ENCODE measurements at places on chromosomes 16 and 17. TPM values are rescaled to one million over a fixed set of nuclear protein-coding genes. Genes with fewer than 3 reads are reported as not detected.

The MIEF2 gene
- 9.3 TPM for total RNA-seq

The TP53TG3D gene
- not detected for total RNA-seq

The RAD51D gene
- 12.9 TPM for total RNA-seq

The KRT40 gene
- total RNA-seq: not detected

The RND2 gene
- 0.66 TPM for total RNA-seq

The DPEP2 gene
- total RNA-seq: not detected

The VPS35 gene
- 115 TPM for total RNA-seq

The HES7 gene
- 0.61 TPM for total RNA-seq
